Activated CD4-positive, alpha-beta T cell treated with anti-CD3 and anti-CD28 coated beads for 24 hours (primary cell): ENCODE measurements at places on chromosomes 16 and 17.

DNA sequence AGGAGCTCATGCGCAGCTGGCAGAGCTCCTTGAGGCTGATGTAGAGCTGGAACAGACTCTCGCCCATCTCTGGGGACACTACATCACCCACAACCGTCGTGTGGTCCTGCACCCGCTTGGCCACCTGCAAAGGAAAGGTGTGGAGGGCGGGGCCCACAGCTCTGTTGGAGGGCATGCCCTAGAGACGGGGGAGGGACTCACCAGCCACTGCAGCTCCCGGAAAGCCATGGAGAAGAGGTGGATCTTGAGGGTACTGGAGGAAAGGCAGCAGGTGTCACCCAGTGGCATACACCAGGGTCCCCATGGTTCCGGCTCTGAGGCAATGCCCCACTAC is 8.6 kb downstream of the UNC13D start:
- DNase-seq, result no peak

- DNase-seq, result peak; percentile 25
These were observed 54.1 kb downstream of the XYLT1 start for GRCh38 chr16:17416461-17417311.

- no peak for DNase-seq
These were observed 73.1 kb downstream of the CDH13 start for GRCh38 chr16:82699711-82700495.

DNA sequence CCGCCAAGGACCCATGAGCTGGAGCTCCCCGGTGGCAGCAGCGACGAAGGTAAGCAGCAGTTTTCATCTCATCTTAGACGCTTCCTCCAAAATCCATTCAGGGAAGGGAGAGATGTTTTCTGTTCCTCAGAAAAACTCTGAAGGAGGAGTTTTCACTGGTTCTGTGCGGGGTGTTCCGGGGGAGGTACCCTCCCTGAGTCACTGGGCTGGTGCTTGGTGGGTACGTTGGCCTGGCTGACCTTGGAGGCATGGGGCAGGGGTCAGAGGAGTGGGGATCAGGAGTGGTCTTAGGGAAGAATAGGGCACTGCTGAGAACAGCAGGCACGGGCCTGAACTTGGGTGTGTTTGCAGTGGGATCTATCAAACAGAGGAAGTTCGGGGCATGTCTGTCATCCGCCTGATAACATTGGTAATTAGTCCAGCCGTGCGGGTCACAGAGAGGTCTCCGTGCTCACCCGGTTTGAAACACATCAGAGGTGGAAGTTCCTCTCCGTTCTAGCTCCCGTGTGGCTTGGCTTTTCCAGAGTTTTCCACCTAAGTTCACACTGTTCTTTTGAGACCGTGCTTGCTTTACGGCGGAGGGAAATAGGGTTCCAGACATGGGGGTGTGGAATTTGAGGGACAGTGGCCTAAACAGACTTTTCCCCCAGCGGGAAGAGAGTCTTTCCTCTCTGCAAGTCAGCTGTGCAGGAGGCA is 59.6 kb upstream of the CIBAR2 start:
- no peak for DNase-seq

DNA sequence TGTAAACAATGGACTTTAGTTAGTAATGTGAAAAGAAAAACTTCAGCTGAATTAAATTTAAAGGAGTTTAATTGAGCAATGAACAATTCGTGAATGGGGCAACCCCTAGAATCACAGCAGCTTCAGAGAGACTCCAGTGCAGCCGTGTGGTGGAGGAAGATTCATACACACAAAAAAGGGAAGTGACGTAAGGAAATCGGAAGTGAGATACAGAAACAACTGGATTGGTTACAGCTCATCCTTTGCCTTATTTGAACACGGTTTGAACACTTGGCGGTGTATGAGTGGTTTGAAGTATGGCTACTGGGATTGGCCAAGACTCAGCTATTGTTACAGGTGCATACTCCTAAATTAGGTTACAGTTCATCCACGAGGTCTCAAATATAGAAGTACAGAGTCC is 460.4 kb upstream of the ASIC2 start:
- no peak for DNase-seq

- DNase-seq, result no peak
These were observed 17.7 kb upstream of the VPS4A start for GRCh38 chr16:69293401-69293800.

DNA sequence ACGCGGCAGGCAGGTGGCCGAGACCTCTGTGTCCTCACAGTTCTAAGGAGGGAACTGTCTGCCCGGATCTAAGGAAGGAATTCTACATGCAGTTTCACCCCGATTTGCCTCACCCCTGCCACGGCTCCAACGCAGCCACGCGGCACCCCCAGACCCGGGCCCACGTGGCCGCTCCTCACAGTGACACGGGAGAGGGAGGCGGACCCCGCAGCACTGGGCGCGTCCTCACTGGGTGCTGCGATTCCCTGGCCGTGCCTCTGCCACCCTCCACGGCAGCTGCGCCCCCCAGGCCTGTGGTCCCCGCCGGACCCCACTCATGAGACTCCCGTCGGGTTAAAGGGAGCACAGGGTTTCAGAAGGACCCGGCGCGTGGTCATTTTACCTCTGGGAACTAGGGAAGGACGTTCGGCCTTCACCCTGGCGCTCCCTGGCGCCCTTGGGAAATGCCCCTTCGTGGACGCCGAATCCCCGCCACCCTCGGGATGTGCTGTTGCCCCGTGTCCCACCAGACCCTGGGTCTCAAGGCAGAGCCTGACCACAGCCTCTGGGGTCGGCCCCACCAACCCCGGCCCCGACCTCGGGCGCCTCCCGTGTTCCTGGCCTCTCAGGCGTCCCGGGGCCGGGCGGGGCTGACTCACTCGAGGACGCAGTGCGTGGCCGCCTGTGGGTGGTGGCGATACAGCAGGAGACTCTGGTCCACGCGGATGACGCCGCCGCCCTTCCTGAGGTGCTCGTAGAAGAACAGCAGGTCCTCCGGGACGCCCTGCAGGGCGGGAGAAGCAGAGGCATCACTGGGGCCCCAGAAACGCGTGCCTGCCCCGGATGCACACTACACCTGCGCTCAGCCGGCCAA is 118.8 kb upstream of the METRNL start:
- no peak for DNase-seq

DNA sequence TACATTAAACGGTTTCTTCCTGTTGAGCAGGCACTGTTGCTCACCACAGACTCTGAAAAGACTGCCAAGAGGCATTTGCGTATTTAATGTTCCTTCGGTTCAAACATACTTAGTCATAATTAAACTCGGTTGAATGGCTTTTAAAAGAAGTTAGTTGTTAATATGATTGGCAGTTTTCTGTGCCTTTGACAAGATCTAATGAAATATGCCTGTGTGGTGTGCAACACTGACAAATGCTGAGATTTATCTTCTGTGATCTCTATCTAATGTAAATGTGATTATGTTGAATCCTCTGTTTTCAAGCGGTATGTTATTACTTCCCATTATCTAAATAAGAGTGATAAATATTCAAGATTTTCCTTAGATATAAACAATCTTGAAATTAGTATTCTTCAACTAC is 1046.6 kb downstream of the CDH8 start:
- DNase-seq, result no peak

- no peak for DNase-seq
These were observed 78.0 kb downstream of the KNOP1 start for GRCh38 chr16:19639986-19640421.

- no peak for DNase-seq
These were observed 7.8 kb upstream of the ASGR2 start for GRCh38 chr17:7122381-7122780.

- no peak for DNase-seq
These were observed 15.1 kb downstream of the SAMD14 start for GRCh38 chr17:50114849-50115357.

DNA sequence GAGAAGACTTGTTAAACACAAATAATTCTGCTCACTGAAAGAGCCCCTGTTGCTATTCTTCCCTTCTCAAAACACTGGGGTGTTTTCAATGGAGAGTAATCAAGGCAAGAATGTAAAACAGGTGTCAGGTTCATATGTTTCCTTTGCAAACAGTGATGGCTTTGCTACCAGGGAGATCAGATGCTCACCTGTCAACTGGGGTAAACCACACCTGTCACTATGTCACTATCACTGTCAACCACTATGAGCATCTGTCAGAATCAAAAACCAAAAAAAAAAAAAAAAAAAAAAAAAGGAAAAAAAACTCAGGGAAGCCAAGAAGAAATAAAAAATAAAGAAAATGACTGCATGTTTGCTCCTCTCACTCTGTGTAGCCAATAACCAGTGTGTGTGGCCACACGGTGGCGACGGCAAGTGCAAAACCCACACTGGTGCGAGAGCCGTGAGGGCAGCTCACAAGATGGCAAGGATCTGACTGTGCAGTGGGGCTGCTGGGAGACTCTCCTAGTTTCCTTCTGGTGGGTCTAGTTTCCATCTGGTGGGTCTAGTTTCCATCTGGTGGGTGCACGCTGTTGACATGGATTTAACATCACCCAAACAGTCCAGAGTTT is 22.7 kb downstream of the USP22 start:
- no peak for DNase-seq

- no peak for DNase-seq
These were observed 13.3 kb upstream of the SBK1 start for GRCh38 chr16:28279006-28279405.

- no peak for DNase-seq
These were observed 2.9 kb downstream of the ABI3 start for GRCh38 chr17:49213399-49213798.

DNA sequence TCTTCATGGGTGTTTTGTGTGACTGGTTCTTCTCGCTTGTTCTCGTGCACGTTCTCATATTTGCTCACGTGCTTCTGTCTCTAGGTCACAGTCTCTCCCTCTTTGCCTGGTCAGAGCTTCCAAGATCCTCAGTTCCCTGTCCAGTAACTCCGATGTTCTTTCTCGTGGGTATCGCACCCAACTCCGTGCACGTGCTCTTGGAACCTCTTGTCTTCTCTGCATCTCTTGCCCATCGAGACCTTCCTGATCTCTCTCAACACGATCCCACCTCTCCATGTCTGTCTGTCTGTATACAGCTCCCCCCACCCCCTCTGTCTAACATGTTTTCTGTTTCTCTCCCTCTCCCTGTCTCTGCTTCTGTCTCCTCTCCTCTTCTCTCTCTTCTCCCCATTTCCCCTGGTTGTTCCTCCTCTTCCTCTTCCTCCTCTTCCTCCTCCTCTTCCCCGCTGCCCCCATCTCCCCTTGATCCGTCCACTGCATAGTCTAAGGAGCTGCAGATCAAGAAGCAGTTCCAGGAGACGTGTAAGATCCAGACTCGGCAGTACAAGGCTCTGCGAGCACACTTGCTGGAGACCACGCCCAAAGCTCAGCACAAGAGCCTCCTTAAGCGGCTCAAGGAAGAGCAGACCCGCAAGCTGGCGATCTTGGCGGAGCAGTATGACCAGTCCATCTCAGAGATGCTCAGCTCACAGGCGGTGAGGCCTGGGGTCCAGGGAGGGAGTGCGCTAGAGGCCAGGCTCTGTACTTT is 6.1 kb downstream of the HIRIP3 start:
- DNase-seq, result no peak

- no peak for DNase-seq
These were observed 100.5 kb downstream of the PLCG2 start for GRCh38 chr16:81879625-81880024.

DNA sequence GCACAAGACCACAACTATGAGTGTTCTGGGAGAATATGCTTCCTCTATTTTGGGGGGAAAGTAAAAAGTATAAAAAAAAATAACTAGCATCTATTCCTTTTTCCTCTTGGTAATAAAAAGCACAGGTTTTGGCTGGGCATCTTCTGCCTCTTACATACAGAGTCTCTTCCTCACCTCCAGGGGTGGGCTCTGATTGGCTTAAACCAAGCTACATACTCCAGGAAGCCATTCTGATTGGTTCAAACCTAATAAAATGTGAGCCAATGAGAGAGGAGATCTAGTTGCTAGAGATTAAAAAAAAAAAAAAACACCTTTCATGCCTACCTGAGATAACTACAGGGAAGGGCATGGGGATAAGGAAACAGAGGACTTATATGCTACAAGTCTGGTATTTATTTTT is 365.9 kb upstream of the ERCC4 start:
- DNase-seq, result no peak

GRCh38 chr17:28221751-28222414 is 97.1 kb upstream of the TMEM97 start:
- no peak for DNase-seq

GRCh38 chr17:28384281-28385036 is 13.0 kb downstream of the SARM1 start:
- DNase-seq, result peak; percentile 51
